Daoy (cell line): ENCODE measurements at places on chromosomes 2 and 18.

- no peak for DNase-seq
These were observed 16.4 kb downstream of the TMEM18 start for GRCh38 chr2:660586-661359.

GRCh38 chr2:155997538-155997937, 335.0 kb downstream of the NR4A2 start:
- DNase-seq, result no peak

GRCh38 chr18:35507623-35508022, 9.9 kb upstream of the INO80C start:
- DNase-seq, result no peak

DNA sequence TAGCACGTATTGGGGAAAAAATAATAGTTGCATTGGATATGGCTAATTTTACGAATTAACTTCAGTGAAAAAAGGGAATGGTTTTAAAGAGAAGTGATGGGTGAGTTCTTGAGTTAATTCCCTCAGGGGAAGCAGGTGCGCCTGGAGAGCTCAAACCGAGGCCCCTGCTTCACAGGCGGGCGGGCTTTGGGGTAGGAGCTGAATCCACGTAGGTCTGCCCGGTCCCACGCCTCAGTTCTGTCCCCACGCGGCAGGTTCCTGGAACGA, 44.1 kb downstream of the GORASP2 start:
- no peak for DNase-seq

DNA sequence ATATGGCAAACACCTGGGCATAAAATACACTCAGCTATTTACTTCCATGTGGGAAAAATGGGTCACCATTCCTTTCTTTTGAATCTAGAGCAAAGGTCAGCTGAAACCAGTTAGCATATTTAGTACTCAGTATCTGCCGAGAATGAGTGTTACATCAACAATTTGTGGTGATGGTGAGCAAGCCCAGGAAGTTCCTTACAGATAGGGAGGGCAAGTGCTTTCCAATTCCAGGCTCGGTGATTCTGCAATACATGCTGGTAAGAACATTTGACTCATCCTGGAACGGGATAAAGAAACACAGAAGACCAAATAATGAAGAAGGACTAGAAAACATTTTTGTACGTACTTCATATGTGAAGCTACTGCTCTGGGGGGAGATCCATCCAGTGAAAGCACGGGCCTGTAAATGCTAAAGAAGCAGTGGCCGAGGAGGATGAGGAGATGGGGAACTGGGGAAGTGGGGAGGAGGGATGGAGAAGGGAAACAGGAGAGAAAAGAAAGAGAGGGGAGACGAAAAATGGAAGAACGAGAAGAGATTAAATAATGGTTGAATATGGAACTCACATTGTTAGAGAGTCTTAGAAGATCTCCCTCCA, 251.9 kb downstream of the TTC32 start:
- DNase-seq, result peak; percentile 91

GRCh38 chr2:183081911-183082310, 3.4 kb downstream of the DUSP19 start:
- DNase-seq, result no peak

GRCh38 chr2:37005118-37005868, 39.0 kb upstream of the STRN start:
- DNase-seq, result no peak

DNA sequence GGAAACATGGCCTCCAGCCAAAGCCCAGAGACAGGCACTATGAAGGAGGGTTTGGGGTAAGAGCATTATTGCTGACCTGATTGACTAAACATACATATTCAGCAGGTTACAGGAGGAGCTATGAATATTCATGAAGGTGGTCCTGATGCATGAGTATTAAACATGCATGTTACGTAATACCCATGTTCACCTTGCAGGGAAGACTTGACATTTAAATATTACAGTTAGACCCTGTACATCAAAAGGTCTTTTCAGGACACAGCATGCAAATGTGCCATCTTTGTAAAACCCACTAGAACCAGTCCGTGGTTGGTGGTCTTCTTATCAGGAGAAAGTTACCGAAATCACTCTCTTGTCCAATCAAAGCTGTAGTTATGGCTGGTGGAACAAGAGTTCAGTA, 59.9 kb downstream of the XRCC5 start:
- DNase-seq, result no peak

GRCh38 chr18:79963658-79964329, 649 bp upstream of the HSBP1L1 start:
- DNase-seq, result no peak

DNA sequence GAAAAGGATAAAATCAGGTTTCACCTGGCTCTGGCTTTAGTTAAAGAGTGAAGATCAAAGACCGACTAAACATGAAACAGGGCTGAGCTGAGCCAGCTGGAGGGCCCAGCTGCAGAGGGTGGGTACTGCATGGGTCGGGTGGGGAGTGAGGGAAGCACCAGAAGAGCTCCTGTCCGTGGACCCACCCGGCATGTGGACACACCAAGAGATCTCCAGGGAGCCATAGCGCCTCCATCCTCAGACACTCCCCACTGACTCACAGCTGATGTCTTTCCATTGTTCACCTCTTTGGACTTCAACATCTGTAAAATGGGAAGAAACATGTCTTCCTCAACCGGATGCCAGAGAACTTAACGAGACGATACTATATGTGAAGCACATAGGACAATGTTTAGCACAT, 178.3 kb upstream of the KLHL29 start:
- DNase-seq, result no peak

DNA sequence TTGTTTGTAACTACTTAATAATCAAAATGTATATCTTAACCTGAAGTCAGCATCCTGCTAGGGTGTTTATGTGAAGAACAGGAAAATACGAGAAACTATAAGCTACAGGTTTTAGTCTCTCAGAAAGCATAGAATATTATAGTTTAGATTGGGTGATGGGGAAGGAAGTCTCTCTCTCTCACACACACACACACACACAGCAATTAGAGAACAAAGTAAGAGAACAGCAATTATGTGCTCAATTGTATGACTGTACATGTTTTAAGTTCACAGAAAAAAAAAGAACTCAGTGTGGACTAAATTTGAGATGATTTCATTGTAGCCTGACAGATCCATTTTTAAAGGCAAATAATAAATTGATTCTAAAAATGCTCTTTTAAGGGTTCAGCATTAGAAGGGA, 94.3 kb upstream of the ZNF516 start:
- no peak for DNase-seq

DNA sequence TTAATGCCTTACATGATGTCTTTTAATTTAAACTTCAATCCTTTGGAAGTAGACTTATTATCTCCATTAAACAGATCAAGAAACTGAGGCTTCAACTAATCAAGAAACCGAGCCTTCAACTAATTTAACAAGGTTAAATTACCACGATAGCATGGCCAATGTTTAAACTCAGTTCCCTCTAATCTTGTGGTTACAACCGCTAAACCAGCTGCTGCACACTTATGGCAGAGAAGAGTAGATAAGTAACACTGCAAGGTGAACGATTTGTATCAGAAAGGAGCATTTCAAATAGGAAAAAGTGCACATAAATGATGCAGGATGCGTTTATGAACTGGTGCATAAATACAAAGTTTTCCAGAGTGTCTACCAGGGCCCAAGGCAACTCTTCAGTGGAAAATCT, 144.6 kb upstream of the CAVIN2 start:
- DNase-seq, result no peak

- DNase-seq, result no peak
These were observed 14.7 kb upstream of the PXDN start for GRCh38 chr2:1758774-1759610.

DNA sequence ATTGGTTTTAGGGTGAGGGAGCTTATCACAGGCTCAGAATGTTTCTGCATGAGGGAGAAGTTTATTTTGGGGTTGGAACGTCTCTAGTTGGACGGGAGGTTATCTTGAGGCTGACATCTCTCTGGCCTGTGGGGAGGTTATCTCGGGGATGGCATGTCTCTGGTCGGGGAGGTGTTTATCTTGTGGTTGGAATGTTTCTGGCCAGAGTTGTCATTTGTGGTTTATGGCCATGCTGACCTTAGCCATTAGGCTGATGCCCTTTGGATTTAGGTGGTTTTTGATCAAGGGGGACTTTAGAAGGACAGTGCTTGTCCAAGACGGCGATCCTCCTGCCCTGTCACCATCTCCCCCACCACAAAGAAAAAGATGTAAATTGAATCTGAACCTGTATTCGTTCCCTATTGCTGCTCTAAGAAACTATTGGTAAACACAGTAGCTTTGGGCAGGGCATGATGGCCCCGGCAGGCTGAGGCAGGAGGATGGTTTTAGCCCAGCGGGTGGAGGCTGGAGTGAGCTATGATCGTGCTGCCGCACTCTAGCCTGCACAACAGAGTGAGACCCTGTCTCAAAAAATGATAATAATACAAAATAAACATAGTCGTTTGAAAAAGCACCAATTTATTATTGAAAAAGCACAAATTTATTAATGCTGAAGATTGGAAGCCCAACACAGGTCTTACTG, 17.8 kb upstream of the MPPE1 start:
- DNase-seq, result no peak

GRCh38 chr18:26003817-26004216, 86.6 kb downstream of the SS18 start:
- no peak for DNase-seq

- DNase-seq, result peak; percentile 32
These were observed 35.7 kb upstream of the ST3GAL5 start for GRCh38 chr2:85924522-85924921.

- DNase-seq, result peak; percentile 58
These were observed 21.4 kb upstream of the RHOB start for GRCh38 chr2:20425371-20425881.

DNA sequence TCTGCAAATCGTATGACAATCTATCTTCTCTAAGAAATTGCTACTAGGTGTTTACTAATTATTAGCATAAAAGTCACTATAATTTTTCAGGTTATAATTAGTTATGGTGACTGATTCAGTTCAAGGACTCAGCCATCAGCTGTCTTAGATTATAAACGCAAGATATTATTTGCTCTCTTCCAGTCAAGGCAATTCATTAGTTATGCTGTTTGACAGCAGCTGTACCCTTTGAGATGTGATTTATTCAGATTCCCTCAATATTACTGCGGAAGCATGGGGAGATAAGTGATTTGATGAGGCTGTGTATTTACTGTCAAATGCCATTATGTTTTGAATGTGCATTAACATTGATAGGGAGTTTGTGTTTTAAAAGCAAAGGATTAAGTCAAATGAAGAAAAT, 558.9 kb upstream of the FSIP2 start:
- DNase-seq, result no peak

- no peak for DNase-seq
These were observed 151.8 kb upstream of the KCTD1 start for GRCh38 chr18:26700201-26700600.

- DNase-seq, result no peak
These were observed 15.7 kb downstream of the PHOSPHO2 start for GRCh38 chr2:169709981-169710380.

DNA sequence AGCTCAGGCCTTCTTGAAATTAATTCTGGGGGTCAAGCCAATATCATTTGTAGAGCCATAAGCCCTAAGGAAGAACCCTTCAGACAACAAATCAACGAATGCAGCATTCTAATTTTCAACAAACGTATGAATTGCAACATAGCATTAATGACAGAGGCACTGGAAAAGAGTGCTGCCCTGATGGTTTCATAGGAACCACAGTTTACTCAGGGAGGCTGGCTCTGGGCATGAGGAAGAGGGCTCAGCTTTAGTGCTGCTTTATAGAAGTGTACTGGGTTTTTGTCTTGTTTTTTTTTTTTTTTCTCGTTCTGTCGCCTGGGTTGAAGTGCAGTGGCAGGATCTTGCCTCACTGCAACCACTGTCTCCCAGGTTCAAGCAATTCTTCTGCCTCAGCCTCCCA, 36.1 kb upstream of the CAB39 start:
- no peak for DNase-seq

DNA sequence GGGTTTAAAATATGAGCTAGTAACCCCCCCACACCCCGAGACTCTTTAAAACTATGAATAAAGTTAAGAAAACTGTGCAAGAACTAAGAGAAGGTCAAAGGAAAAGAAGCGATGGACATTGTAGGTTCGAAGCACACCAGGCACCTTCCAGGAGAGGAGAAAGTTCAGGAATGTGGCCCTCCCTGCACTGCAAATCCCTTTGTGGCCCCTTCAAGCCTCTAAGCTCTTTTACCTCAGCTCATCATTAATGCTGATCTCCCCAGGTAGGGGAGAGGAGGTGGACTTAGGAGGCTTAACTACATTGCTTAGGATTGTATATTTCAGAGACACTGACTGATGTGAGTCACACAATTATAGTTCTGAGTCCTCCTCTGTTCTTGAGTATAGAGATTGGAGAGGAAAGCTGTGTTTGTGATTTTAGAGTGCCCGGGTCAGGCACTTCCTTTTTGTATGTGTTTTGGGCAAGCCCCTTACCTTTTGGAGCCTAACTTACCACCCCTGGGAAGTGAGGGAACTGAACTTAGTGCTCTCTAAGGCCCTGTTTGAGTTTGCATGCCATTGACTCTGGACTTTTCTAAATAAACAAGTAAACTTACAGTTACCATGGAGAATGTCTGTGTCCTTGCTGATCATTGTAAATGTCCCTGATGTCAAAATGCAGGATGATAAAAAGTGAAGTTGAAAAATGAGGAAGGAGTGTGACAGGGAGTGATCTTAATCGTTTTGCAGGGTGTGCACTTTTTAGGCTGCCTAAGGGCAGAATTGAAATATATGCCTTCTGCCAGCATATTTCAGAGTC, 140.8 kb upstream of the ZEB2 start:
- no peak for DNase-seq

GRCh38 chr2:52074130-52074719, 1042.3 kb upstream of the NRXN1 start:
- DNase-seq, result no peak

DNA sequence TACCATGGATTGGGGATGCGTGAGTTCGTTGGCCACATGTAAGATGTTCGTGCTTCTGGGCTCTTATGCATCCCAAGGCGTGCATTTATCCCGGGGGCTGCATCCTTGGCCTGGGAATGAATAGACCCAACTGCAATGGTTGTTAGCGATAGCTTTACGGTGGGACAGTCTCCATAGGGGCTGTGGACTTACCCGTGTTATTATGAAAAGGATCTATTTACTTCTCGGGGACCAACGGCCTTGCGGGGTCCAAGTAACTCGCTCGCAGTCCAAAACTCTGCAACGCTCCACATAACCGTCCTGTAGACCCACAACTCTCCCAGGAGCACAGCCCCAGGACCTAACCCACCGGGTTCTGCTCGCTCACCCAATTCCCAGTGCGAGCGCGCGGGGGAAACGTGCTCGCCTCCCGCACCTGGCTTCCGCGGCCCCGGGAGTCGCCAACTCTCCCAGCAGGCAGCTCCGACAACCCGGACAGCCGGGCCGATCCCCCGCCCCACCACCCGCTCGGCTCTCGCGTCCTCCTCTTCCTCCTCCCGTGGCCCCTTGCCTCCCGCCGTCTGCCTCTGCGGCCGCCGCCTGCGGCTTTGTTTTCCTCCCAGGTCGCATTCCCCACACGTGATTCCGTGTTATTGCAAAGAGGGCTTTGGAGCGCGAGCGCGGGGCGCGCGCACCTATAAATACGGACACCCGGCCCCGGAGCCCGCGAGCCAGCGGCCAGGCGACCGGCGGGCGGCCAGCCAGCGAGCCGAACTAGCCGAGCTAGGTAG, at the start of gene CABLES1:
CABLES1 (plus strand) TSS at position 706 of the 770 bp plus-strand sequence. CDS start 278 bp downstream, outside the sequence.
- DNase-seq, result peak; percentile 70

DNA sequence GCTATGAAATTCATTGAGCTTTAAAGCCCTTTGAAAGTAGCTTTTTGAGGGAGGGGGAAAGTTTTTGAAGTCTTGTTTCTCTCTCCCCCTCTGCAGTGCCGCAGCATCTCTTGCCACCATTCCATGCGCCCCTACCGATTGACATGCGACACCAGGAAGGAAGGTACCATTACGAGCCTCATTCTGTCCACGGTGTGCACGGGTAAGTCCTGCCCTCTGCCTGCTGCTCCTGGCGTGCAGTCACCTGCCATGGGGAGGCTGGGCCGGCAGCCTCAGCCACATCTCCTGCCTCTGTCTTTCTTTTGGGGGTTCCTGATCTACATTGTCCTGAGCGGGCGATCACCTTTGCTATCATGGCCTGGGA, 191.6 kb downstream of the GLI2 start:
- no peak for DNase-seq
